Hypothalamus (tissue), 51 donors: ENCODE measurements at places on chromosomes 2 and 18.
A peak's percentile ranks its signal among the peaks of the same experiment; 100 is the strongest.

- DNase-seq = peak; percentile 14
Measured at GRCh38 chr2:101518578-101519492, 43.9 kb upstream of the RFX8 start.

GRCh38 chr18:33583901-33584300 lies 5.9 kb downstream of the ASXL3 start:
- no peak for DNase-seq

DNA sequence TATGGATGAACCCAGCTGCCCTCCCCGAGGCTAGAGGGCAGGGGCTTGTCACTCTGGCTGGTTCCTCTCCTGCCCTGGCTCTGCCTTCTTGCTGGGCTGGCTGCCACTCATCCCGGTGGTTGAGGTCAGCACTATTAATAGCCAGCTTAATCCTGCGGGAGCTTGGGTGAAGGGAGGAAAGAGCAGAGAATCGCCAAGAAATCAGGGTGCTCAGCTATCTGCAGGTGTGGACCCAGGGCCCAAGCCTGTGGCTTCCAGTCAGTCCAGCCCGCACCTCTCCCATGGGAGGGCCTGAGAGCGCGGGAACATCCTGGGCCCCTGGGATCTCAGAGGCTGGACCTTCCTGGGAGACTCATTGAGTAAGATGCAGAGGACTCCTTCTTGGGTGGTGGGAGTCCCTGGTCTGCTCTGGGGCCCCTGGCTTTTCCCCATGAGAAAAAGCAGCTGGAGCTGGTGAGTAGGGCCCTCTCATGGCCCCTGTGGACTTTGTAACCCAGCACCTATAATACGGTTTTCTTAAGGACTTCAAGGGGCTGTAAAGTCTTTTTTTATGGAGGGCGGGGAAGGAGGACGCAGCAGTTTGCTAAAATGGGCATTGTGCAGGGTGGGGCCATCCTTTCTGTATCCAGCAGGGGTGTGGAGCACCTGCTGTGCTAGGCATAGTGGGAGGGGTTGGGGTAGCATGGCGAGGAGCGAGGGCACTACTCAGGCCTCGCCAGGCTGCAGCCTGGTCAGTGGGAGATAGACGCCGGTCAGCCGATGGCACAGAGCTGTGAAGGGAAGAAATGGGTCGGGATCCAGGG lies 27.4 kb upstream of the CNNM3 start:
- peak; percentile 52 for DNase-seq

DNA sequence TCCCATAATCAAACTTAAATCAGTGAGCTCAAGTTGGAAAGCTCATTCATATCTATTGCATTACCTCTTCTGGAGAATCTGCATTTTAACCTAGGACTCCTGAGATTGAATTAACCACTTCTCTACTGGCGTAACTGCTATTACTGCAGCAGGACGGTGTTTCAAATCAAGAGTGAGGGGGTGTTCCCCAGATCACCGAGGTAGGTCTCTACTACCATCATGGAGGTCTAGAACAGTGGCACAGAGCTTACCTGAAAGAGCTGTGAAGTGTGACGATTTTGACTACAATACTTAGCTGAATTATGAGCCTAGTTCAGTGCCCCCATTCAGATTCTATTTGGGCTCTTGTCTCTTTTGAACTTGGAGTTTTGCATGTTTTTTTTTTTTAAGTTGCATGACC lies 119.5 kb downstream of the POLE4 start:
- no peak for DNase-seq

DNA sequence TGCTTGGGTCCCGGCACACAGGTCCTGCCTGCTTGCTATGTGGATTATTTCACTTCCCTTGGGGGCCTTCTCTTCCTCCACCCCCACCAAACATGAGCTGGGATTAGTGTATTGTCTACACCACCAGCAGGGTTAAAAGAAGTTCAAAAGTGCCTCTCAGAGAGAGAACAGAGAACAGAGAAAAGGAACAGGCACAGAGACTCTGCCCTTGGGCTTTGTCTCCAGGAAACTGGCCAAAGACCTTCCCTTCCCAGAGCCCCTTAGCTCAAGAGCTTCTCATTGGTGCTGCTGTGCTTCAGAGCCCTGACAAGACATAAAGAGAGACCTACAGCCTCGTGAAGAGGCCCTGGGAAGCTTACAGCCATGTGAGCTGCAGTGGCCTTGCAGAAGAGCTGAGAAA lies 7.1 kb upstream of the FIGLA start:
- no peak for DNase-seq

DNA sequence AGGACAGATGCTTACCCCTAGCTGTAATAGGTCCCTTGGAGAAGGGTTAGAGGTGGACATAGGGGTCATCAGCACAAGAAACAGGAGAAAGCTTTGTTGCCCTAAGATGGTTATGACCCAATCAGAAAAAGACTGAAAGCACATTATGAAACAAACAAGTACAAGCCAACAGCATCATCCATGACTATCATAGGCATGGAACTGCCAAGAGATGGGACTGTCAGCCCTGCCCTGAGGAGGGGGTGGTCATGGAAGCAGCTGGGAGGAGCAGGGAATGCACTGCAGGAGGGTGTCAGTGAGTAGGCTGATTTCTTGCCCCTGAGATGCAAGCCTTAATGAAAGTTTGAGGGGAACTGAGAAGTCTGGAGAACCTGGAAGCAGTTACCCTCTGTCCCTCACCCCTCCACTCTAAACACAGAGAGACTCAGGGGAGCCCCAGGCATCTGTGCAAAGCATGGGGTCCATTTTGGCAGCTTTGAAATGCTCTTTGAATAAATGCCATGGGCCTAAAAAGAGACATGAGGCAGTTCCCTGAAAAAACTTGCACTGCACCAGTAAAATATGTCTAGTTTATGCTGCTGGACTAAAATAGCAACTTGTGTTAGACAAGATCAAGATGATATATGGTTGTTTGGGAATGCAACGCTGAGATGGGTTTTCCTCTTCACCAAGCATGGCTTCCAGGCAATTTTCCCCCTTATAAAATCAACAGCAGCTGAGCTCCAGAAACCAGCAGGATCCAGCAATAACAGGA lies 122.7 kb upstream of the ZFP36L2 start:
- DNase-seq = no peak

DNA sequence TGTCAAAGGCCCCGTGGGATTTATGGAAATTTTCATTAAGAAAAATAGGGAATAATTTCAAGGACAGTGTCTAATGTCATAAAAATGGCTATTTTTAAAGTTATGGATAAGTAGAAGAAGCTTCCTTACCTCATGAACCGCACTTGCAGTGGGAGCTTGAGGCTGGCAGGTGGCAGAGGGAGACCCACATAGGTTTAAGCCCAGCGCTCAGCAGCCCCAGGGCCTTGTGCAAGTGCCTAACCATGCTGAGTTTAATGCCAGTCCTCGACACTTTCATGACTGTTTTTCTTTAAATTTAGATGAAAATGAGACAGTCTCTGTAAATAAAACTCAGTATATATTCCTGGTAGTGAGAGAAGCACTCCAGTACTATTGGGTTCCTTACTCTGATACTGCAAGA lies 285.6 kb downstream of the CNTNAP5 start:
- DNase-seq = no peak

GRCh38 chr2:191265311-191266170 lies 20.3 kb downstream of the MYO1B start:
- no peak for DNase-seq

DNA sequence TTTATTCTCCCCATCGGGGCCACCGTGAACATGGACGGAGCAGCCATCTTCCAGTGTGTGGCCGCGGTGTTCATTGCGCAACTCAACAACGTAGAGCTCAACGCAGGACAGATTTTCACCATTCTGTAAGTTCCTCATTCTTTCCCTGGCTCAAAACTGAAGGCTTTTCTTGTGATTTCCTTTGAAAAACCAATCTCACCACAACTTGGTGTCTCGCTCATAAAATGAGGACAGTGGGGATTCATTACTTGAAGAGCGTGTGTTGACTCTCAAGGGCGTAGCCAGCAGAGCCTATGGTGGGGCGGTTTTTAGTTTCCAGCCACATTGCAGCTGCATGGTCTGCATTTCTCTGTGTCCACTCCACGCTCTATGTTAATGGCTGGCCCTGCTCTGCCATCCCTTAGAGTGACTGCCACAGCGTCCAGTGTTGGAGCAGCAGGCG lies 29.0 kb downstream of the SLC1A4 start:
- DNase-seq = no peak

GRCh38 chr18:2087877-2088673 lies 483.2 kb downstream of the METTL4 start:
- DNase-seq = no peak

- no peak for DNase-seq
Measured at GRCh38 chr2:39786761-39787522, 7.9 kb upstream of the THUMPD2 start.

- DNase-seq = no peak
Measured at GRCh38 chr2:224958873-224959272, 83.4 kb downstream of the DOCK10 start.

DNA sequence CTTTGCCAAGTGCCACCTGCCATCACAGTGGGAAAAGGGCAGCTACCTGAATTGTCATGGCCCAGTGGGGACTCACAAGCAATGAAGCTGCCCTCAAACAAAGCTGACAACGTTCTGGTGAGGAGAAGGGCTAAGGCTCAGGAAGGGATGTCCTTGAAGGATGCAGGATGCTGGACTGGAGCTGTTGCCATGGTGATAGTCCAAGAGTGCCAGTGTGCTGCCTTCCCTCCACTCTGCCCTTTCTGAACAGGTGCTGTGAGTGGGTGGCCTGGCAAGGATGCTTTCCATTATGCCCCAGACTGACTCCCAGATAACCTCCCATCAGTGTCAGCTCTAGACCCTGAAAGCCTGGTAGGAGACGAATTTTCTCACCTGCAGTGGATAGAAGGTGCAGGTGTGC lies 137.8 kb upstream of the GYPC start:
- no peak for DNase-seq

DNA sequence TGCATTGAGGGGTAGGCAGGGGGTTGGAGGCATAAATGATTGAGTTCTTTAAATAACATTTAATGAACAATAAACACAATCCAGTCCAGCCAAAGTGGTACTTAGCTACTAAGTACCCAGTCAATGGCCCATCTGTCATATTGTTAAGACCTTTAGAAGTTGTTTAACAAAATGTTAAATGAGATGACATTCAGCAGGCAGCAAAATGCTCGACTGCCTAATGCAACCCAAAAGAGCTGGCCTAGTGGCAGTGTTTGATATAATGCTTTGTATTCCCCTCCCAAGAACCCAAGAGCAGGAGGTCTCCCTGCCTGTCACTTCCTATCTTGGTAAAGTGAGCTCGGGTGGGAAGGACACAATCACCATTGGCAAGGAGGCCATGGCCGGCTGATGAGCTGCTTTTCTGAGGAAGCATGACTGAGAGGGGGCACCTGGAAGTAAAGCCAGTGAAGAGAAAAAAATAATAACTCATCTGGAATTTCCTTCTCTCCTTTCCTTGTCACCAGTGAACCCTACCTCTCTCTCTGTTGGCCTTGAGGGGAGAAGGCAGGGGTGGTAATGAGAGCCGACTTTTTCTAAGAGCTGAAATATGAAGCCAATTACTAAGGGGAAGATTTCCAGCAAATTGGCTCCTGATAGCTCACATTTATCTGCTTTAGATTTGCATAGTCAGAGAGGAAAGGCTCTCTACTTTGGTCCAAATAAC lies 140.6 kb downstream of the C1D start:
- no peak for DNase-seq

- no peak for DNase-seq
Measured at GRCh38 chr2:195658541-195658890, 1.5 kb downstream of the SLC39A10 start.

DNA sequence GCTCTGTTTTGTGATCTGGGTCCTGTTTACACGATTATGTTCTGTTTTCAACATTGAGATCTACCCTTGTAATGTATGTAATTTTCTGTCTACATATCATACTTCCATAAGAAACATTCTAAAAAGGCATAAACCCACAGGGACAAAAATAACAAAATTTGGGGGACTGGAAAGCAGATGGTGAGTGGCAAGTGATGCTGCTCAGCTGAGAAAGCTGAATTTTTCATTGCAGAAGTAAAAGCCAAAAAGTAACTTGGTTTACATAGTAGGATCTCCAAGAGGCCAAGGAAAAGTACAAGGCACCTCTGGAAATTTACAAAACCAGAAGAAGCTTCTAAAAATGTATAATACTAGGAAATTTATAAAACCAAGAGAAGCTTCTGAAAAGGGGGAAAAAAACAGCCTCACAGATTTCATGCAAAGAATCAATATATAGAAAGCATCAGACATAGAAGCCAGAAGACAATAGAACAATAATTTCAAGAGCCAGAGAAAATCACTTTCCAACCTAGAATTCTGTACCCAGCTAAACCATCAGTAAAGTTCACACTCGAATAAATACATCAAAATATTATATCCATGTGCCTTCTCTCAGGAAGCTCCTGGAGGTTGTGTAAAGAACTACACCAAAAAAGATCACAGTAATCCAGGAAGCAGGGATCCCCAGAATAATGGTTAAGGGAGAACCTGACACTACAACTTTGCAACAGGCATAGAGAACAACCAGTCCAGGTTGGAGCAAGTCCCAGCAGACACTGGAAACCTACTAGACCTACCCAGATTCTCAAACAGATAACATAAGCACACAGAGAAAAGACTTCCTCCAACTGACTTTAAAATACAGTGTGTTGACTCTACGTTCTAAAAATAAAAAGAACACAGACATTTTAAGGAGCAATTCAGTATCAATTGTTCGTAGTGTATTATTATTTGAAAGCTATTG lies 401.7 kb upstream of the HS6ST1 start:
- no peak for DNase-seq

GRCh38 chr18:13273800-13274199 lies 55.2 kb downstream of the LDLRAD4 start:
- no peak for DNase-seq

DNA sequence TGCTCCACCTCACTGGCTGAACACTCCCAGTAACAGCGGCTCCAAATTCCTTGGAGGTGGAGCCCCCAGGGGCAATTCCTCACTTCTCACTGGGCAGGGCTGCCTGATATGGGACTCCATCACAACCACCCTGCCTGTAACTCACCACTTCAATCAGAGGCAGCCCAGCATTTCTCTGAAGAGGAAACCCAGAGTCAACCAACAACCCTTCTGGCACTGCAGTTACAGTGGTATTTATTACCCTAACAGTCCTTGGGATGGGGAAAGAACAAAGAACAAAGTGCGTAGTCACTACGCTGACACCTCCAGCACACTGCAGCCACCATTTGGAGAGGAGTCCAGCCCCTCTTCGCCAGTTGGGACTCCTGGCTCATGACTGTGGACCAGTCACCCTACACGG lies 85.7 kb upstream of the GALNT13 start:
- DNase-seq = no peak

DNA sequence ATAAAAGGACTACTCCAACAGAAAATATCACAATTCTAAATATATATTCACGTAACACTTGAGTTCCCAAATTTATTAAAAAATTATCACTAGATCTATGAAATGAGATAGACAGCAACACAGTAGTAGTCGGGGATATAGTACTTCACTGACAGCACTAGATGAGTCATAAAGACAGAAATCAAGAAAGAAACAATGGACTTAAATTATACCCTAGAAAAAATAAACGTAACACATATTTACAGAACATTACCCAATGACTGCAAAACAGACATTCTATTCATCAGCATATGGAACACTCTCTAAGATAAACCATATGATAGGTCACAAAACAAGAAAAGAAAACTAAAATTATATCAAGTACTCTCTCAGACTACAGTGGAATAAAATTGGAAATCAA lies 429.4 kb downstream of the MBD2 start:
- DNase-seq = no peak

GRCh38 chr2:162379719-162380580 lies 36.0 kb downstream of the GCA start:
- DNase-seq = no peak
